AG04450 (cell line): ENCODE measurements at places on chromosomes 12 and 14.

- DNase-seq = no peak
Observed at GRCh38 chr12:103626498-103626897, 39.4 kb downstream of the STAB2 start.

GRCh38 chr14:53948205-53948884 lies 8.3 kb downstream of the BMP4 start:
- DNase-seq = no peak

DNA sequence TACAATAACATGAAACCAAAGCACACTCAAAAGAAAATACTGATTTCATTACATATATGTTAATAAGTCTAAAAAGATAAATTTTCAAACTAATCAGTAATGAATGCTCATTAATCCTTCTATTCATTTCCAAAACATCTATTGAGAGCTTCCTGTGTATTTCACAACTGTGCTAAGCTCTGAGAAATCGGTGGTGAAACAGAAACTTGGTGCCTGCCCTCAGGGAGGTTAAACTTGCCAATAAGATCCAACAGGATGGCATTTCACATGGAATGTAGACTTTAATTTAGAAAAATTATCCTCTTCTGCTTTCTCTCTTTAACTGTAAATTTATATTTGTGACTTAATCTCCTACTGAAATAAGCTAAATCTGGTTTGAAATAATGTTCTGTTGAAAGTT lies 70.9 kb upstream of the SLC38A4 start:
- DNase-seq = no peak

DNA sequence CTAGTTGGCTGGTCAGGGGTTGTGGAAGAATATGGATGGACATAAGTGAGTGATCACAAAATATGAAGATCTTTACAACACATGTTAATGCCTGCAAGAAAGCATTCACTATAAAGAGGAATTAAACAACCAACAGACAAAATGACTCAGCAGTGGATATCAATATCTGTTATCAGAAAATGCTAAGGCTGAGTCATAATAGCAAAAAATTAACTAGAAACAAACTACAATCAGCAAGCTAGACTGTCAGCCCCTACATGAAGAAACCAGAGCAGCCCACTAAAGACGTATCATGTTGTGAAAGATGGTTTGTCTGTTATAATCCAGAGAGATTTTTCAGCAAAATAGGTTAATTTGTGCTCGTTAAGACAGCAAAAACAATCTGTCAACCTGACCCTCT lies 472.9 kb downstream of the NELL2 start:
- no peak for DNase-seq

DNA sequence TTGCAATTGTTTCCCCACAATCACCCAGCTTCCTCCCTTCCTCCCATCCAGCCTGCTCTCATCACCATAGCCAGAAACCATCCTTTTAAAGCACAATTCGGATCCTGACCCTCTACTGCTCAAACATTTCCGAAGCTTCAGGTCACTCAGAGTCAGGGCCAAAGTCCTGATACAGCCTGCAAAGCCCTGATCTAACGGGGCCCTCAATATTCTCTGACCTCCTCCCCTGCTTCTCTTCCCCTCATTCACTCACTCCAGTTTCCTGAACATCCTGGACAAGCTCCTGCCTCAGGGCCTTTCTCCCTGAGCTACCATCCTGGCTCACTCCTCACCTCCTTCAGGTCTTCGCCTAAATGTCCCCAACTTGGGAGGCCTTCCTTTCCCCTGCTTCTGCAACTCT lies 46.1 kb downstream of the PITPNM2 start:
- DNase-seq = no peak

GRCh38 chr12:109097140-109097434 lies 310 bp upstream of the UNG start:
- DNase-seq = no peak

- DNase-seq = no peak
Observed at GRCh38 chr12:70628701-70629480, 8.3 kb downstream of the PTPRB start.

GRCh38 chr12:114990381-114990780 lies 306.4 kb upstream of the TBX3 start:
- no peak for DNase-seq

GRCh38 chr12:27343255-27344000 lies 10.8 kb downstream of the BMAL2 start:
- peak; percentile 85 for DNase-seq

GRCh38 chr12:92701441-92701840 lies 1.3 kb upstream of the PLEKHG7 start:
- no peak for DNase-seq
